ENCODE measurements at places on chromosomes 6 and 20.
A peak's percentile ranks its signal among the peaks of the same experiment; 100 is the strongest.

DNA sequence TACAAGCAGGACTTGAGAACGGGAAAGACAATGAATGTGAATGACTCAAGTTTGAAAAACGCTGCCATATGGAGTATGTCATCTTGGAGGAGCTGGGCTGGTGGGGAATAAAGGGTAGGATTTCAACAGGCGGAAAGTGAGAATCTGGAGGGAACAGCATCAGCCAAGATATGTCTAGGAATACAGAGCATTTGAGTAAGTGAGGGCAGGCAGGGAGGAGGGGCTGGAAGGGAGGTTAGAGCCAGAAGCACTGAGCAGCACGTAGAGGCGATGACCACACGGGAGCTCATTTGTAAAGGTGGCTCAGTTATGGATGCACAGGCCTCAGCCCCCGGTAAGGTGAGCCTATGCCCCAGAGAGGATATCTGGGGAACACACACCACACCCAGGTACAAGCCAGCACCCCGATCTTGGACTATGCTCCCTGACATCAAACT lies 115.1 kb downstream of the ZMYND8 start:
- peaks cover 14% of the 10 kb centered on the region for H3K4me1 ChIP-seq

GRCh38 chr6:89286516-89286915 lies 28.6 kb downstream of the GABRR2 start:
- H3K4me1 ChIP-seq: no peaks in the 10 kb centered on the region
- H3K27ac ChIP-seq: no peak overlapping the region
- no peaks in the 10 kb centered on the region for H3K36me3 ChIP-seq
- H3K4me3 ChIP-seq: no peak overlapping the region

- no peaks in the 10 kb centered on the region for H3K36me3 ChIP-seq
- no peak overlapping the region for H3K27ac ChIP-seq
- H3K27me3 ChIP-seq: no peaks in the 10 kb centered on the region
These were observed 82.3 kb downstream of the DNAH8 start for GRCh38 chr6:38797391-38797790.

DNA sequence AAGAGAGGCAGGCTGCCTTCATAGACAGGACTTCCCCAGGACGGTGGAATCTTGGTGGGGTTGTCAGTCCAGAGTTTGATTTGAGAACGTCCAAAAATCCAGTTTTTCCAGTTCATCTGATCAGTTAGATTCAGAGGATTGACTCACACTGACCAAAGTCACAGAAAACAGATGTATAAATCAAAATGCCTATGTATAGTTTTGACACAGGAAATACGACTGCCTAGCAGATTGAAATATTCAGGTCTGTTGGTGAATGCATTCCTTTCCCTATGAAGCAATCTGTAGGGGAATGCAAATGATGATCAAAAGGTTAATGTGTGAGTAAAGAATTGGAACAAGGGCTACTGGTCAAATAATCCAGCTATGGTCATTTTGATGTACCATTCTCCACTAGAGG lies 29.7 kb upstream of the GFOD1 start:
- H3K4me3 ChIP-seq: no peak overlapping the region
- no peak overlapping the region for H3K27ac ChIP-seq
- DNase-seq: no peak
- no peaks in the 10 kb centered on the region for H3K27me3 ChIP-seq

DNA sequence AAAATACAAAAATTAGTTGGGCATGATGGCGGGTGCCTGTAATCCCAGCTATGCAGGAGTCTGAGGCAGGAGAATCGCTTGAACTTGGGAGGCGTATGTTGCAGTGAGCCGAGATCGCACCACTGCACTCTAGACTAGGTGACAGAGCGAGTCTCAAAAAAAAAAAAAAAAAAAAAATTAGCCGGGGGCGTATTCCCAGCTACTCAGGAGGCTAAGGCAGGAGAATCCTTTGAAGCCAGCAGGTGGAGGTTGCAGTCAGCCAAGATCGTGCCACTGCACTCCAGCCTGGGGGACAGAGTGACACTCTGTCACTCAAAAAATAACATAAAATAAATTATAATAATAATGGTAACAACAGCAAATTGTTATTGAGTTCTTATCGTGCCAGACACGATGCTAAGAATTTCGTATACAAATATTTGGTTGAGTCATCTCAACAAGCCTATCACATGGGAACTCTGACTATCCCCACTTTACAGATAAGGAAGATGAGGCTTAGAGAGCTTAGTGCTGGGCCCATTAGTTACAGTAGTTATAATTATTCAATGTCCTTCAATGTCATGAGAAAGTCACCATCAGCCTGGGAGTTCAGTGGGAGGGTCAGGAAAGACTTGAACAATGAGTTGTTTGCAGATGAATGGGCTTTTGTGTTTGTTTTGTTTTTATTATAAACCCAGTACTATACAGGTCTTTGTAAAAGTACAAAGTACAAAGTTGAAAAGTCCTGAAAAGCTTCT lies 19.4 kb downstream of the C6orf15 start:
- no peaks in the 10 kb centered on the region for H3K27me3 ChIP-seq
- H3K4me3 ChIP-seq: no peak overlapping the region
- H3K36me3 ChIP-seq: no peaks in the 10 kb centered on the region
- no peak overlapping the region for H3K27ac ChIP-seq
- DNase-seq: no peak
- H3K4me1 ChIP-seq: peaks cover 4% of the 10 kb centered on the region

- no peak overlapping the region for H3K4me3 ChIP-seq
- no peak overlapping the region for H3K27ac ChIP-seq
- no peaks in the 10 kb centered on the region for H3K36me3 ChIP-seq
- no peaks in the 10 kb centered on the region for H3K27me3 ChIP-seq
- DNase-seq: no peak
These were observed 30.9 kb upstream of the EDN3 start for GRCh38 chr20:59269411-59270025.

DNA sequence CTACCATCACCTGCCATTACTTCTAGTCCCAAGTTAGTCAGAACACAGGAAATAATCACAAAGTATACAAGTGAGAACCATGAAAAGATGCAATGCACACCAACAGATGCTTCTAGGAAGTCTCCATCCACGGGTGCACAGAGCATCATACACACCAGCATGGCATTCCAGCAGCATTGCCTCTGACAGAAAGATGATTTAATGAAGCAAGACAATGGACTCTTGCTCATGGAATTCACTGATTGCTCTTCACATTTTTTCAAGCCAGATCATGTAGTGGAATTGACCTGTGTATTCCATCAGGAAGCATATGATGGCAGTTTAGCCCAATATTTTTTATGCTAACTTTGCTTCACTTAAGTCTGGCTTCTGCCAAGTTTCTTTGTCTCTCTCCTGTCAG lies 406.3 kb upstream of the RGS17 start:
- H3K4me1 ChIP-seq: no peaks in the 10 kb centered on the region
- no peaks in the 10 kb centered on the region for H3K27me3 ChIP-seq
- H3K27ac ChIP-seq: no peak overlapping the region
- no peaks in the 10 kb centered on the region for H3K36me3 ChIP-seq

DNA sequence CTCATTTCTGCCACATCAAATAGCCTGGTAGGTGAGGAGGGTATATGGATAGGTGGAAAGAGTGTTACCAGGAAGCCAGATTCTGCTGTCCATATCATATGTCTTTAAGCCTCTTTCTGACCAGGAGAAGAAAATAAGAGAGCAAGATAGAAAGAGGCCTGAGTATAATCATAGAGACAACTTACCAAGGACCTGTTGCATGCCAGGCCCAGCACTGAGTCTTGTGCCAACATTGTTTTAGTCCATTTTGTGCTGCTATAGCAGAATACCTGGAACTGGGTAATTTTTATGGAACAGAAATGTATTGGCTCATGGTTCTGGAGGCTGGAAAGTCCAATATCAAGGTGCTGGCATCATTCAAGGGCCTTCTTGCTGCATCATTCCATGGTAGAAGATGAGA lies 7.3 kb upstream of the ADA start:
- H3K36me3 ChIP-seq: no peaks in the 10 kb centered on the region
- H3K27me3 ChIP-seq: no peaks in the 10 kb centered on the region
- no peak for DNase-seq
- no peaks in the 10 kb centered on the region for H3K4me1 ChIP-seq
- no peak overlapping the region for H3K27ac ChIP-seq

GRCh38 chr20:3797592-3798372 lies 1.7 kb downstream of the CDC25B start:
- H3K36me3 ChIP-seq: peaks cover 50% of the 10 kb centered on the region
- peak overlapping the region; percentile 95 for H3K27ac ChIP-seq
- DNase-seq: no peak
- peaks cover 58% of the 10 kb centered on the region for H3K4me1 ChIP-seq
- H3K27me3 ChIP-seq: no peaks in the 10 kb centered on the region

DNA sequence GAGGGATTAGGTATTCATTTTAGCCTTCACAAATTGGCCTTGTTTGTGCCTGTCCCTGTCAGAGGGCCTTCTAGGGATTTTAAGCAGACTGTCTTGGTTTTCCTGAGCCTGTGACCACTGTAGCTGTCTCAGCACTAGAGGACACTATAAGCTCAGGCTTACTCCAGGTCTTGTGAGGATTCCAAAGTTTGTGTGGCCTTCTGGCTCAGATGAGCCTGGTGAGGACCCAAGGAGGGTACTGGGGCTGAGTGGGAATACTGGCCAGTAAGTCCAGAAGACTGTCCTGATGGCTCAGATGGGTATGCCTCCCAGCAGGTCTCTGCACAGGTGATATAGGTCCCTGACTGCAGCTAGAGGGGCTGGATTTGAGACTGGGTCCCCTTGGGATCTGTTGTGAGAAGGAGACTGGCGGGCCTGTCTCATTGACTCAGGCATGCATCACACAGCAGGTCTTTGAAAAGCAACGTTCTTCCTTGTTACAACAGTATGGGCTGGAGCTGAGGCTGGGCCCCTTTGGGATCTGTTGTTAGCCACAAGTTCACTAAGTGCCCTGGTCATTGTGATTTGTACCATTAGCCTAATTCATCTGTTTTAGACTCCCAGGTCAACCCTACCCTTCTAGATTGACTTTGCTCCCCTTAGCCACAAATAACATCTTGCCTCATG lies 26.3 kb upstream of the TFB1M start:
- H3K27me3 ChIP-seq: no peaks in the 10 kb centered on the region
- no peaks in the 10 kb centered on the region for H3K4me1 ChIP-seq
- no peak for DNase-seq
- no peak overlapping the region for H3K27ac ChIP-seq
- H3K36me3 ChIP-seq: no peaks in the 10 kb centered on the region

DNA sequence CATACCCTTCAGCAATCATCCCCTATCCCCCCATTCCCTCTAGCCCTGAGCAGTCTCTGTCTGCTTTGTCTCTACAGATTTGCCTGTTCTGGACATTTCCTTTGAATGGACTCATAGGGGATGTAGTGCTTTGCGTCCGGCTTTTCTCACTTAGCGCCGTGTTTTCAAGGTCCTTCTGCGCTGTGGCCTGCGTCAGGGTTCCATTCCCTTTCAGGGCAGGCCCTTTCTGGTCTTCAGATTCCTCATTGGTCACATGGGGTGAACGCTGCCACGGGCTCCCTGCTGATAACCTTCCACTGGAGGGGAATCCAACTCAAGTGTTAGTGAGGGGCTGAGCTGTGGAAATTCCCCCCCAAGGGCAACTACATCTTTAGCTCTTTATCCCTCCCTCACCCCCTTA lies 36.4 kb upstream of the APCDD1L start:
- no peaks in the 10 kb centered on the region for H3K27me3 ChIP-seq
- H3K4me3 ChIP-seq: no peak overlapping the region
- peaks cover 9% of the 10 kb centered on the region for H3K4me1 ChIP-seq
- H3K27ac ChIP-seq: no peak overlapping the region

GRCh38 chr20:57468523-57469417 lies 56.2 kb downstream of the CTCFL start:
- H3K36me3 ChIP-seq: no peaks in the 10 kb centered on the region
- no peaks in the 10 kb centered on the region for H3K27me3 ChIP-seq
- DNase-seq: no peak
- peaks cover 64% of the 10 kb centered on the region for H3K4me1 ChIP-seq
- no peak overlapping the region for H3K4me3 ChIP-seq

Measured in esophagus muscularis mucosa (tissue), 4 donors.